ENCODE measurements at places on chromosomes 7 and 10.

DNA sequence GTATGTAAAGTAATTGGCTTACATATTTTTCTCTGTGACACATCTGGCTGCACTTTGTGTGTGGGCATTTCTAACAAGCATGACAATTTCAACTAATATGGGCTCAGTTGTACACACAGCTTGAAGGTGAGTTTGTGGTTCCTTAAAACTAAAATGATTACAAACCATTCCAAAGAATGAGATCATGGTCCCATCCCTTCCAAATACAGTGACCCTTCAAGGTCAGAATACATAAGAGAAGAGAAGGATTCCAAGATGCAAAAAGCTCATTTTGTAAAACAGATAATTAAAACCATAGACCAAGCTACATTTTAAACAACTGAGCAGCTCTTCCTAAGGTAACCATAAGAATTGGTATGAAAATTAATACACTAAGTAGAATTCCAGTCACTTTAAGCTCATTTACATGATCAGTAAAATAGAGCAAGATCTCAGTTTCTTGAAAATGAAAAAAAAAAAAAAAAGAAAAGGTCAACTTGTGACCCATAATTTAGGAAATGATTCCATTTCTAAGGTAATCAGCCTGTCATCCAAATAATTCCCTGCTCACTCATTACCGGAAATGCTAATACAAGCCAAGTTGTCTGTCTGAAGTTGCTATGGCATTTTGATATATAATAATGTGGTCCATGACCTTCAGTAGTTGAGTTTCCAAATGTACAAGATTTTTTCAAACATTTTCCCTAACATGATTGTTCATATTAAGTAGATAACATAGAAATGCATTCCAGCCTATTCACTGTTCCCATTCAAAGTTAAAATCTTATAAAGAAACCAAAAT, 688.5 kb downstream of the PARD3 start:
- no peak for DNase-seq

- no peak for DNase-seq
Observed at GRCh38 chr10:70491614-70492013, 13.0 kb downstream of the PALD1 start.

- DNase-seq: no peak
Observed at GRCh38 chr10:29621161-29621560, 13.6 kb downstream of the SVIL start.

DNA sequence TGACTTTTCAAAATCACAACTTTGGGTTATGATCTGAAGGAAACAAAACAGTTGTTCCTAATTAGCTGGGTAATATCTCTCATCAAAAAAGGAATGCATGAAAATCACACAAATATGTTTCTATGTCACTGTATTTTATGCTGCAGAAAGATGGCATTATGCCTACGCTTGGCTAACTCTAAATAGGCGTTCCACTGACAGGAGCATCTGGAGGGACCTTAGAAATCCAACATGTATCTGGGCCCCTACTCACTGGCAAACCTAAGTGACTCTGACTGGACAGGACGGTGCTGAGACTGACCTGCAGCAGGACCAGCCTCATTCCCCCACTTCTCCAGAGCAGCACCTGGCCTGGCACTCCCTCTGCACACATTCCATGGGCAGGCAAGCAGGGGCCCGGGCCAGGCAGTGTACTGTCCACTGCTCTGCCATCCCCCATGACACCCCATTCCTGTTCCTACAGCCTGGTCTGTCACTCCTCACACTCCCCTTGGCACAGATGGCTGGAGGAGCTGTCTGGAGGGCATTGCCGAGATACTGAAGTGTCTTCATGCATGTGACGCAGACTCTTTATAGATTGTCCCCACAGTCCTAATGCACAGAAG, 2.6 kb upstream of the MYL7 start:
- no peak for DNase-seq

GRCh38 chr10:85643845-85644525, 722.6 kb downstream of the GRID1 start:
- no peak for DNase-seq

GRCh38 chr10:88126699-88127098, 263.3 kb downstream of the PTEN start:
- no peak for DNase-seq

DNA sequence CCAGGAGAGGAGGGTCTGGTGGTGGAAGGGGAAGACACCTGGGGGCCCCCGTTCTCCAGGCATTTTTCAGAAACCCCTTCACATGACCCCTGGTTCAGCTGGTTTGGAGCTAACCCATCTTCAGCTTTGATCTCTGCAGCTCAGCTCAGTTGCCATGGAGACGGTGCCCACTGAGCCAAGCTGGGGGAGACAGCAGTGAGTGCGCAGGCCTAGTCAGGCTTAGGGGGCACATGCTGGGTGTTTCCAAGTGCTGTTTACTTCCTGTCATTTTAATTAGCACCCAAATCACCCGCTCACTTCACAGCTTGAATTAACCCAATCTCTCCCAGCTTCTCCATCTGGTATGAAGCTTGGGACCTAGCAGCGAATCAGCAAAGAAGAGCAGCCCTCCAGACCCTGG, 9.0 kb downstream of the SPOCK2 start:
- peak; percentile 87 for DNase-seq

DNA sequence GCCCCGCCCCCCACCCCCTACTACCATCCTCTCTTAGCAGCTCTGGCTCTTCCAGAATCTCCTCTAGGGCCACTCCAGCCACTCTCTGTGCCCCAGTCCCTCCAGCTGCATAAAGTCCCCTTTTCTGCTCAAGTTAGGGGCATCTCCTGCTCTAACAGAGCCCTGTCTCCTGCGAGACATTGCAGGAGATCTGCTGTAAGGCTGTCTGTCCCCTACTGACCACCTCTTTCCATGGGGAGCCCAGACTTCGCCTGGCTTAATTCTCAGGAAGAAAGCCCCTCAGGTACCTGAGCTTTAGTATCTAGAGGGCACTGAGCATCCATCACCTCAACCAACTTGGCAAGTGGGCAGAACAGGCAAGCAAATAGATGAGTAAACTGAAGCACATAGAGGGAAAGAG, 200.7 kb upstream of the ZMIZ1 start:
- DNase-seq: no peak

DNA sequence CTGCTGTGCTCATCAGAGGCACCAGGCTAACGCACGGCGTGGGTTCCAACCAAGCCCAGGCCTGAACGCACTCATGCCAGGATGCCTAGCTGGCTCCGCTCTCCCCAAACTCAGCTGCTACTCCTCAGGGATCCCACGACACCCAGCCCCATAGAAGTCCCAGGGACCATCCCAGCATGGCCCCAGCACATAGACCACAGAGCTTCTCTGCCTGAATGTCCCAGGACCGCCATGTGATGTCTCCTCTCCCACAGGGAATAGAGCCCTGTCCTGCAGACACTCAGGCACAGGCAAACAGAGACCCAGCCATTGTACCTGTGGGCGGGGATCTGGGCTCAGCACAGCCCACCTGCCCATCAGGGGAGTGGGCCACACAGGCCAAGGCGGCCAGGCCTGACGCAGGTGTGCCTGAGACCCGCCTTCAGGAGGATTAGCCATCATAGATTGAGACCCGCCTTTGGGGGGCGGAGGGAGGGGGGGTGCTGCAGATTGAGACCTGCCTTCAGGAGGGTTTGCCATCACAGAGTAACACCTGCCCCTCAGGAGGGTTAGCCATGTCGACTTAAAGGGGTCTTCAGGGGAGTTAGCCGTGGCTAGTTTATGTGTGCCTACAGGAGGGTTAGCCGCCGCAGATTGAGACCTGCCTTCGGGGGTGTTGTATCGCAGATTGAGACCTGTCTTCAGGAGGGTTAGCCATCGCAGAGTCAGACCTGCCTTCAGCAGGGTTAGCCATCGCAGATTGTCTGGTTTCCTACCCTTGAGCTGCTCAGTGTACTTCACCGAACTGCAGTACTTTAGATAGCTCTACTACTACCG, 29.0 kb downstream of the RASGEF1A start:
- no peak for DNase-seq

GRCh38 chr7:132782777-132783640, 206.7 kb upstream of the PLXNA4 start:
- no peak for DNase-seq

DNA sequence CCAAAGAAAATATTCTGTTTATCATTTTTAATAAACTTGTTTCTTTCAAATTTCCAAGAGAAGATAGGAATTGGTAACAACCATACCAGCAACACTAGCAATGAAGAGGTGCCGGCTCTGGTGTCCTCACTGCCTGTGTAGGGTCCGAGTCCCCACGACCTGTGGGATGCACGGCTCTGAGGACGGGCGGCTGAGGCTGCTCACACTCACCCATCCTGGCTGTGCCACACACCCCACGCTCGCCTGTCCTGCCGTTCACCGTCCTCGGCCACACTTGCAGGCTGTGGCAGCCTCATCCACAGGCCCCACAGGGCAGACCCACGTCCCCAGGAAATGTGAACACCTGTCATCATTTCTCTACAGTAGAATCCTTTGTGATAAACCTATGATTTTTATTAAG, 48.2 kb upstream of the DPYSL4 start:
- no peak for DNase-seq

All from CD4-positive, alpha-beta T cell treated with Interleukin-2 at 100 ng/mL for 4 hours (primary cell).